Esophagus muscularis mucosa (tissue), 4 donors: ENCODE measurements at places on chromosomes 1 and 21. TPM values are rescaled to one million over a fixed set of nuclear protein-coding genes. Genes with fewer than 3 reads are reported as not detected.

- DNase-seq: no peak
Measured at GRCh38 chr1:6414881-6415626, 4.7 kb downstream of the HES2 start.

Gene SERPINC1
- total RNA-seq: not detected

GRCh38 chr1:18536356-18536755, 55.6 kb downstream of the KLHDC7A start:
- no peak for DNase-seq

DNA sequence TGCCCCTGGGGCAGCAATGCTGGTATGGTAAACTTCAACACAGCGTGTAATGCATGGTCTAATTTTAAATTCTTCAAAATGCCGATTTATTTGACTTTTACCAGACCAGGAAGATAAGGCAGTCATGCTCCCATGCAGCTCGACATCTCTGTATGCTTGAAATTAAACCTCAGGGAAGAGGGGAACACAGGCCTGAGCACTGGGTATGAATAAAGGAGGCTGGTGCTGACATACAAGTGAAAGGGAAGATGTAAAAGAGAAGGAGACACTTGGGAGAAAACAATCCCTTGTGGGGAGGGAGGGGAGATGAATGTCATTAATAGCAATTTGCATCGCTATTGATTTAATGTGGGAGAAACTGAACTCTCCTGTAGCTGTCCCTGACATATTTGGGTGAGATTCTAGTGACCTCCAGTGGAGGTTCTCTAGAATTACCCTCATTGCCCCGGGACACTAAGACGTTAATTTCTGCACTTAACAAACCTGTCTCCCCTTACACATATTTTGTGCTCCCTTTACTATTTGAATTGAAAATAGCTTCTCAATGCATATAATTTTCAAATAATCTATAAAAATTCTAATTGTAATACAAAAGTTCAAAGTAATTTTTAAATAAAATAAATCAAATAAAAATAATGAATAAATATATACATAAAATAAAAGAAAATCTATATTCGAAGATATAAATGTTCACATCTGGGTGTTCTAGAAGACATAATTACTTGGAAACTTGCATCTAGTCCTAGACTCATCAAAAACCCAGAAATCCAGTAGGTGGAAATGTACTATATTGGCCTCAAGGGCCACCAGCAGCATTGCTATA, 283.1 kb downstream of the LMX1A start:
- no peak for DNase-seq

GRCh38 chr1:30111431-30111830, 612.0 kb downstream of the MATN1 start:
- DNase-seq: no peak

Gene CDC20
- not detected for total RNA-seq

Gene NTNG1
- 3.3 TPM for total RNA-seq

GRCh38 chr21:45788637-45789506, 145.3 kb downstream of the PCBP3 start:
- no peak for DNase-seq

Gene ATP6V1G3
- not detected for total RNA-seq

Gene TRIM17
- not detected for total RNA-seq

GRCh38 chr1:205436776-205437410, 15.0 kb upstream of the LEMD1 start:
- DNase-seq: no peak

DNA sequence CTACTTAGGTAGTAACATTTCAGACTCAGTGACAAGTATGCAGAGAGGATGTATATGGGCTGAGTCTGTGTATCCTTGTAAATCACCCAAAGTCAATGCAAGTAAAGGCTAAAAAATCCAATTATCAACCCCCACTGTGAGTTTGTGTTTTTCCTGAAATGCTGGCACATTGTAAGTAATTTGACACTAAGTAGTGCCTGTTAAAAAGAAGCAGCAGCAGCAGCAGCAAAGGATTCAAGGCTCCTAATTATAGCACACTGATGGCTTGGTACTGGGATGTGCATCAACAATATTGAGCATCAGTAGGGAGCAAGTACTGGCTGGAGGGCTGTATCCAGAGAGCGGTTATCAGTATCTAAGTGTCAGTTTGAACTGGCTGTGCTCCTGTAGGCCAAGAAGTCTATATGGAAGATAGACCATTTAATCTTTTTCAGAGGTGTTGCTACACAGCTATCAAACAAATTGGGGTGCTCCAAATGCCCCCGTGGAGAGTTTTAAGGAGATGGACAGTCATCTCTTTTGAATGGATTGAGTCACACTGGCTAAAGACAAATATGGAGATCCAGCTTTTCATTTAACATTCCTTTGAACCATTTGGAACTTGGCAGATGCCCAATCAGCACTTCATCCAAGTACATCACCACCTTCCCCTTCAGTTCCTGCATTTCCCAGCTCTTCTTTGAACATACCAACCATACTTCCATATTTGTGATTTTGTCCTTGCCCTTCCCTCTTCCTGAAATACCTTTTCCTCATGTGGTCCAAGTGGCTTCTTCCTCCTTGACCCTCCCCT, 241.2 kb upstream of the ST6GALNAC5 start:
- no peak for DNase-seq

DNA sequence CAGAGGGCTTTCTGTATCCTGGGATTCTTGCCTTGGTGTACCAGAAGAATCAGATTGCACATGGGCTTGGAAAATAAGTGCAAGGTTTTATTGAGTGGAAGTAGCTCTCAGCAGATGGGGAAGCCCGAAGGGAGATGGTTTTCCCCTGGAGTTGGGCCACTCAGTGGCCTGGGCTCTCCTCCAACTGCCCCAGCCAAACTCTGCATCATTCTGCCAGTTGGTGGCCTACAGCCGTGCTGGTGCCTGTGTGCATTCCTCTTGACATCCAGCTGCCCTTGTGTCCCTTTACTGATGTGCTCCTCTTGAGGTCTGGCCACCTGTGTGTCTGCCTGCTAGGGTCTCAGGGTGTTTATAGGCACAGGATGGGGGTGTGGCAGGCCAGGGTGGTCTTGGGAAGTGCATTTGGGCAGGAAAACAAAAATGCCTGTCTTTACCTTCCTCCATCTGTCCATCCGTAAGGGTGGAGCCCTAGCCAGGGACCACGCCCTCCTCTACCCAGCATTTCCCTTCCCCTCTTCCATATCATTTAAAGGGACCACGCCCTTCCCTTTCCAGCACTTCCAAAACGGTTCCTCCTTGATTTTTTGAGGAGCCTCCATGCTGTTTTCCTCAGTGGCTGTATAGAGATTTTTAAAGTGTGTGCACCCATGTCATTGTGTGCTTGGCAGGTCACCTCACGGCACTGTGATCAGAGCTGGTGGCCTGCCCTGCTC, 18.9 kb downstream of the SNAP47 start:
- DNase-seq: no peak

DNA sequence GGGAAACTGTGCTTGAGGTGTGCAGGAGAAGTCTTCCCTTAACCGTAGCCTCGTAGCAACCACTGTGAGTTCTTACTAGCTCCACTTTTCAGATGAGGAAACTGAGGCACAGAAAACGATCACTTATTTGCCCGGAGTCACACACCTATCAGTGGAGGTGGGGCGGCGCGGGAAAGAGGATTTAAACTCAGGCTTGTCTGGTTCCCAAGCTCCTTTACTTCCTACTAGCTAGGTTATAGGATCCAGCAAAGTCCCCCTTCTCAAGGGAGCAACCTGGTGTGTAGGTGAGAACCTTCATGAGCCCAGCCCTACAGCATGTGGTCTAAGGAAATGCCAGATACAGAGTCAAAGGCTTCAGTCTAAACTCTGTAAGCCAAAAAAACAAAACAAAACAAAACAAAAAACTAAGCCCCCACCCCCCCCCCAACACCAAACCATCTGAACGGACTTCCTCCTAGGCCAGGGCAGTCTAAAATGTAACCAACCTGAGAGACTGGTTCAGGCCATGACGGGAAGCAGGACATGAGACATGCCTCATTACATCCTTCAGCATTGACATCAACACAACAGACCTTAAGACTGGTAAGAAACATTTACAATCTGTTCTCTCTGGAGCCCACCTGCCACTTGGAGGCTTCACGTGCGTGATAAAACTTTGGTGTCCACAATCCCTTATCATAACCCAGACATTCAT, 709 bp upstream of the FBXO42 start:
- no peak for DNase-seq

- no peak for DNase-seq
Measured at GRCh38 chr1:20361805-20362381, 71.2 kb downstream of the VWA5B1 start.

DNA sequence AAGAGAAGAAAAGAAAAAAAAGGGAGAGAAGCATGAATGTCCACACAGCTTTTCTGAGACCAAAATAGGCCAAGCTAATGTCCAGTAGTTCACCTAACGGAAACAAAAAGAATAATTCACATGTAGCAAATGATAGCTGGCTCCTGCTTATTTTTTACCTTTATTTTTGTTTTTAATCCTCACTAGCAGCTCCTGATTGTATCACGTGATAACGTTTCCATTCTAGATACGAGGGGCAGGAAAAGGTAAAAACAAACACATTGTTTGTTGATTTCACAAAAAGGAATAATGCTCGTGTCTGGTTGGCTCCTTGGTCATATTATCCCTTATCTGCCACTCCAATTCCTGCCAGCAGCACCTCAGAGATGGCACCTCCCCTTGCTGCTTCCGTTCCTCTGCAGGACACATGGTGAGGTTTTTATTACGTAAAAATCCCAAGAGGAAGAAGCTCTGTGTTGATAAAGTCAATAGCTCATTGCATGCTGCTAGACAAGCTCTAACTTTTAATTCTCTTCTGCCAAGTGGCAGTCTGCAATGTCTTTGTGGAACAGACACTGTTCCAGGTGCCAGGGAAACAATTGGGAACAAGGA, 201.7 kb downstream of the CRB1 start:
- DNase-seq: no peak

Gene DPT
- 190 TPM for total RNA-seq

DNA sequence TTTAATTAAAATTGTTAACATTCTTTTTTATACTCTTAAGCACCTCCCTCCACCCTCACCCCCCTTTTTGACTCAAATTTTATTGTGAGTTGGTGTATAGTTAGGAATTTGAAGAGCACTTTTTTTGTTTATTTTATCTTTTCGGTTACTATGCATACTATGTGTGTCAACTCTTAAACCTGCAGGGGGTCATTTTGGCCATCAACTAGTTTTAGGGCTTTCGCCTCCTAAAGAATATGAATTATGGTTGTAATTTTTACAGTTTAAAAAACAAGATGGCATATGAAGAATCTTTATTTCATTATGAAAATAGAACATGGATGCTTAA, 9.7 kb downstream of the BACH1 start:
- DNase-seq: no peak

- DNase-seq: no peak
Measured at GRCh38 chr1:34784751-34785221, 3.8 kb downstream of the GJB3 start.

- peak; percentile 100 for DNase-seq
Measured at GRCh38 chr21:37366482-37367316, at the start of gene DYRK1A. Gene DYRK1A, plus strand, starts transcription at chr21:37366773. Its CDS starts 53,602 bp downstream, at chr21:37420375.

- DNase-seq: no peak
Measured at GRCh38 chr1:32948390-32948722, 16.3 kb downstream of the RNF19B start.

DNA sequence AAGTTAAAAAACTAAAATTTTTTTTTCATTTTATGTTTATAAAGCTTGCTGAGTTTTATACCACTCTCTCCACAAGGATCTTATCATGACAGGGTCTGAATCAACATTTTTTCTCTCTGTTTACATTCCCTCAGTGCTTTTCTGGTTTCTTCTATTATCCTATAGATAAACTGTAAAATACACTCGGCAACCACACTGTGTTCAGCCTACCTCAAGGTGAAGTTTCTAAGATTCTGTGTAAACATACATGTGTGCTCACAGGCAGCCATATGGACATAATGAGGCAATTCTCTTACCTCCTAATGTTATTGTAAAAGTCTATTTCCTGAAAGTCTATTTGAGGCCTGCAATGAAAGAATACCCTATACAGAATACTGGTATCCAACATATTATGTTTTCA, 114.6 kb downstream of the NTPCR start:
- DNase-seq: no peak

GRCh38 chr1:10596780-10597179, 122.0 kb downstream of the PEX14 start:
- DNase-seq: peak; percentile 19

Gene TCHH
- total RNA-seq: not detected

Gene NEGR1
- total RNA-seq: 39.3 TPM

- DNase-seq: no peak
Measured at GRCh38 chr1:119093721-119094120, 46.7 kb downstream of the WARS2 start.

- no peak for DNase-seq
Measured at GRCh38 chr1:244075247-244075722, 24.2 kb downstream of the ZBTB18 start.

Gene AMY1C
- total RNA-seq: not detected

Gene PTPN22
- total RNA-seq: 2.3 TPM

Gene PEAR1
- total RNA-seq: 13.6 TPM

DNA sequence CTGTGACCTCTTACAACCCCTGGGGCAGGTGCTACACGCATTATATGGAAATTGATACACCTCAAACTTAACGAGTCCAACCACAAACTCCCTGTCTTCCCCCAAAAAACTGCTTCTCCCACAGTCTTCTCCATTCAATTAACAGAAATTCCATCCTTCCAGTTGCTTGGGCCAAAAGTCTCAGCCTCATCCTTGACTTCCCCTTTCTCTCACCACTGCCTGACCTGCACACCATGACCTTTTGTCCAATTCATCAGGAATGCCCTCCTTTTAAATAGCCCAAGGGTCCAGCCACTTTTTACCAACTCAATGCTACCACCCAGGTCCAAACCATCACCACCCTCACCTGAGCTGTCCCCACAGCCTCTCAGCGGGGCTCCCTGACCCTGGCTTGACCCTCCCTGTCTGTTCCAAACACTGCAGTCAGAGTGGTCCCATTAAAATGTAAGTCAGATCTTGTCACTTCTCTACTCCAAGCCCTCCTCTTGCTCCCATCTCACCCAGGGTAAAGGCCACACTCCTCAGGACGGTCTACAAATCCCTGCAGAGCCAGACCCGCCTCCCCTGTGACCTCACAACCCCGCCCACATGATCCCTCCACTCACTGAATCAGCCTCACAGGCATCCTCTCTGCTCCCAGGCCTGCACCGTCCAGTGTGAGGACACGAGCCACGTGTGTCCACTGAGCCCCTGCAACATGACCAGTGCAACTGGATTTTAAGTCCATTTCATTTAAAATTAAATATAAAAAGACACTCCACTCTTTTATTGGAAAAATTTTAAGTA, 18.5 kb downstream of the KCNN3 start:
- DNase-seq: no peak

GRCh38 chr1:236750928-236751327, 44.2 kb upstream of the MTR start:
- no peak for DNase-seq

- no peak for DNase-seq
Measured at GRCh38 chr1:113073479-113073950, 517 bp downstream of the LRIG2 start.
